Calu3 (cell line): ENCODE measurements at places on chromosomes 6 and 20. TPM values are rescaled to one million over a fixed set of nuclear protein-coding genes. Genes with fewer than 3 reads are reported as not detected.

RBM39 gene
- 422 and 479 TPM in 2 replicates for total RNA-seq

KHDC1L gene
- total RNA-seq = not detected in 2 replicates

- DNase-seq = no peak
Observed at GRCh38 chr6:125781314-125781868, 9.4 kb upstream of the NCOA7 start.

GRCh38 chr6:79687759-79688158 is 56.6 kb downstream of the SH3BGRL2 start:
- DNase-seq = no peak

GRCh38 chr6:137043710-137044365 is 927 bp downstream of the IL20RA start:
- no peak for DNase-seq
